GM18507 (cell line): ENCODE measurements at places on chromosomes 2 and 18.

DNA sequence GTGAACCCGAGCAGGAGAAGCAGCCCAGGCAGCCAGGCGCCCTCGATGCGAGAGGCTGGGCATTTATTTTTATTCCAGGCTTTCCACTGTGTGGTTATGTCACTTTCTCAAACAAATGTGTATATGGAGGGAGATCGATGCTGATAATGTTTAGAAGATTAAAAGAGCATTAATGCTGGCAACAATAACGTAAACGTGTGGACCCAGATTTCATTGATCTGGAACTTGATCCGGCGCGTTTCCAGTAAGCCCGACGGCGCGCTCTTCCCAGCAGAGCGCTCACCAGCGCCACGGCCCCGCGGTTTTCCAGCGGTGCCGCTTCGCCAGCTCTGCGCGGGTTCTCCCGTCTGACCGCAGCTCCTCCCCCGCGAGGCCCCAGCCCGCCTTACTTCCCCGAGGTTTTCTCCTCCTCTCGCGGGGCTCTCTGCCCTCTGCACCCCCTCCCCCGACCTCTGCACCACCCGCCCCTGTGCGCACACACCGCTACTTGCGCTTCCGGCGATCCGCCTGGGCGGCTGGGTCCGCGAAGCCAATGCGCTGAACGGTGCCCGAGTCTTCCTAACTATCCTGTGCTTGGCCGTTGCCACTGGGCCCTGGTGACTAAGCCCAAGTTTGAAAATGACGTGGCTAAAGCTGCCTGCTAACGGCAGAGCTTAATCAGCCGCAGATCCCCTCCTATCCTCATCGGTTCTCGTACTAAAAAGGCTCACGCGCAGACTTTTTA is 6.1 kb downstream of the ONECUT2 start:
- no peak for DNase-seq

- no peak for DNase-seq
Measured at GRCh38 chr2:141806090-141806489, 324.7 kb downstream of the LRP1B start.

GRCh38 chr2:171787333-171788072 is 100.2 kb downstream of the DYNC1I2 start:
- no peak for DNase-seq

GRCh38 chr18:32270341-32270740 is 80.5 kb downstream of the MEP1B start:
- DNase-seq, result no peak
